B cell (primary cell): ENCODE measurements at places on chromosomes 16 and 17.

- DNase-seq = no peak
- H3K36me3 ChIP-seq = no peaks in the 10 kb centered on the region
- H3K4me1 ChIP-seq = peaks cover 24% of the 10 kb centered on the region
Observed at GRCh38 chr17:64443086-64443760, 5.7 kb upstream of the MILR1 start.

GRCh38 chr17:7440834-7441195 lies 1.5 kb downstream of the FGF11 start:
- H3K4me1 ChIP-seq = peaks cover 64% of the 10 kb centered on the region
- no peaks in the 10 kb centered on the region for H3K27me3 ChIP-seq
- H3K27ac ChIP-seq = no peak overlapping the region
- H3K4me3 ChIP-seq = no peak overlapping the region
- DNase-seq = peak; percentile 41

GRCh38 chr17:62714016-62714777 lies 86.7 kb downstream of the MRC2 start:
- no peaks in the 10 kb centered on the region for H3K27me3 ChIP-seq
- no peak overlapping the region for H3K27ac ChIP-seq
- H3K36me3 ChIP-seq = no peaks in the 10 kb centered on the region
- no peak overlapping the region for H3K4me3 ChIP-seq

GRCh38 chr16:22035153-22035552 lies 27.2 kb downstream of the MOSMO start:
- peak; percentile 19 for DNase-seq
- H3K27me3 ChIP-seq = no peaks in the 10 kb centered on the region

DNA sequence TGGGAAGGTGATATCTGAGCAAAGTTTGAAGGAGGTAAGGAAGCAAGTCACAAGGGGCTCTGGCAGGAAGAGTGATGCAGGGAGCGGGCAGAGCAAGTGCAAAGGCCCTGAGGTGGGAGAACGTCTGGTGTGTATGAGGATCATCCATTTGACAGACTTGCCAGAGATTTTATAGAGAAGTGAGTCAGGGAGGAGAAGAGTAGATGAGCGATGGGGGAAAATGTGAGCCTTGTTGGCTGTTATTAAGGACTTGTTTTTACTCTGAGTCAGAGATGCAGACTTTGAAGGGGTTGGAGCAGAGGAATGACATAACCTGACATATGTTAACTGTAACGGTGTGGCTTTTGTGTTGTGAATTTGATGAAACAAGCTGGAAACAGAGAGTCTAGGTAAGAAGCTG lies 3.5 kb upstream of the CLEC10A start:
- no peak for DNase-seq
- H3K4me3 ChIP-seq = no peak overlapping the region
- no peaks in the 10 kb centered on the region for H3K36me3 ChIP-seq

DNA sequence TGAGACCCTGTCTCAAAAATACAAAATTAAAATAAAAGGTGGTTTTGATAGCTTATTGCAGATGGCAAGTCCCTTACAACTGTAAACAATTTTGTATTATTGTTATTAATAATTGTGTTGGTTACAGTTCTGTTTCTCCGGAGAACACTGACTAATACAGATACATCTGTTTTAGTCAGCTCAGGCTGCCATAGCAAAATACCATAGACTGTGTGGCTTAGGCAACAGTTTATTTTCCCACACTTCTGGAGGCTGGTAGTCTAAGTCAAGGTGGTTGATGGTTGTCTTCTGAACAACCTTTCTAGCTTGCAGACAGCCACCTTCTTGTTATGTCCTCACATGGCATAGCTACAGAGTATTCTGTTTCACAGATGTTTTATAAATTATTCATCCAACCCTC lies 14.2 kb upstream of the IL21R start:
- H3K36me3 ChIP-seq = no peaks in the 10 kb centered on the region
- peaks cover 27% of the 10 kb centered on the region for H3K4me1 ChIP-seq
- H3K4me3 ChIP-seq = no peak overlapping the region
- no peak for DNase-seq
- no peaks in the 10 kb centered on the region for H3K27me3 ChIP-seq
- no peak overlapping the region for H3K27ac ChIP-seq

DNA sequence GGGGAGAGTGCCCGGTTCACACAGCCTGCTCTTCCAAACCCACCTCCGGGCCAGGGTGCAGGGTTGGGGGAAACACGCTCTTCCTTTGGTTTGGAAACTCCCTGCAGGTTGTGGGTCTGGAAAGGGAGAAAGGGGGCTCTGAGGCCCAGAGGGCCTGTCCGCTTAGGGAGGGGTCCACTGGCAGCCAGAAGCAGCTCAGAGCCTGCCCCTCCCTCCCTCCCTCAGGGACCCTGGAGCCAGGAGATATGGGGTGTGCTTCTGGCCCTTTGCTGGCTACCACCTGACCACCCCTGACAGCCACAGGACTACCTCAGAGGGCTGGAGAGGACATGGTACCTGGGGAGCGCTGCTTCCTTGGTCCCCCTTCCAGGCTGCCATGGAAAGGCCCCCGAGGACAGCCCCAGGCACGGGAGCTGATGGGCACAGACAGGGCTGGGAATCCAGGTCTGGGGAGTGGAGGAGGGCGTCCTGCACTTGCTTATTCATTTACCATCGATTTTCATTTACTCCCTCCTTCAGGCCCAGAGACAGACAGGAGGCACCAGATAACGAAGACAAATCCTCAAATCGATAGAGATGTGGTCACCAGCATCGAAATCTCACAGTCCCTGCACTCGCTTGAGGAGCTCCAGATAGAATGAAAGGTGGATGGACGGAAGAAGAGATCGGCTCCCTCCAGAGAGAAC lies 48.4 kb upstream of the DOC2B start:
- H3K27ac ChIP-seq = no peak overlapping the region
- no peaks in the 10 kb centered on the region for H3K27me3 ChIP-seq
- DNase-seq = no peak
- H3K4me1 ChIP-seq = no peaks in the 10 kb centered on the region

- H3K27me3 ChIP-seq = no peaks in the 10 kb centered on the region
- peaks cover 11% of the 10 kb centered on the region for H3K4me1 ChIP-seq
- H3K36me3 ChIP-seq = no peaks in the 10 kb centered on the region
- H3K4me3 ChIP-seq = no peak overlapping the region
Observed at GRCh38 chr17:3772764-3773163, 28.2 kb downstream of the ITGAE start.

DNA sequence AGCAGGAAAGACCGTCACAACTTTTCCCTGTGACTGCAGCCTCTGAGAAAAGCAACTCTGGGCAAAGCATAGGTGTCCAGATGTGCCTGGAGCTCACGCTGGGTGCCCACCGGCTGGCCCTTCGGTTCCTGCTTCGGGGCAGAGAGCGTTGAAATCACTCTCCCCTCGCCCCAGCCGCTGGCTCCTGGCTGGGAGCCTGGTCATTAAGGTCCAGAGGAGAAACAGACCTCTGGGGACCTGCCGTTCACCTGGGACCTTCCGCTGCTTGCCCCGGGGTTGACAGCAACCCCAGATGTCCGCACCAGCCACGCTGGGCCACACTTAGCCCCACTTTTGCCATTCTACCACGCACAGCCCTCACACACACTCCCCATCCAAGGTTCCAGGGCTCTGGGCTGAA lies 13.1 kb downstream of the MRM3 start:
- H3K4me3 ChIP-seq = no peak overlapping the region
- no peaks in the 10 kb centered on the region for H3K27me3 ChIP-seq
- no peak for DNase-seq

- DNase-seq = no peak
- no peaks in the 10 kb centered on the region for H3K27me3 ChIP-seq
- no peak overlapping the region for H3K27ac ChIP-seq
- no peak overlapping the region for H3K4me3 ChIP-seq
- H3K4me1 ChIP-seq = no peaks in the 10 kb centered on the region
Observed at GRCh38 chr16:87541147-87541871, 48.5 kb upstream of the ZCCHC14 start.

DNA sequence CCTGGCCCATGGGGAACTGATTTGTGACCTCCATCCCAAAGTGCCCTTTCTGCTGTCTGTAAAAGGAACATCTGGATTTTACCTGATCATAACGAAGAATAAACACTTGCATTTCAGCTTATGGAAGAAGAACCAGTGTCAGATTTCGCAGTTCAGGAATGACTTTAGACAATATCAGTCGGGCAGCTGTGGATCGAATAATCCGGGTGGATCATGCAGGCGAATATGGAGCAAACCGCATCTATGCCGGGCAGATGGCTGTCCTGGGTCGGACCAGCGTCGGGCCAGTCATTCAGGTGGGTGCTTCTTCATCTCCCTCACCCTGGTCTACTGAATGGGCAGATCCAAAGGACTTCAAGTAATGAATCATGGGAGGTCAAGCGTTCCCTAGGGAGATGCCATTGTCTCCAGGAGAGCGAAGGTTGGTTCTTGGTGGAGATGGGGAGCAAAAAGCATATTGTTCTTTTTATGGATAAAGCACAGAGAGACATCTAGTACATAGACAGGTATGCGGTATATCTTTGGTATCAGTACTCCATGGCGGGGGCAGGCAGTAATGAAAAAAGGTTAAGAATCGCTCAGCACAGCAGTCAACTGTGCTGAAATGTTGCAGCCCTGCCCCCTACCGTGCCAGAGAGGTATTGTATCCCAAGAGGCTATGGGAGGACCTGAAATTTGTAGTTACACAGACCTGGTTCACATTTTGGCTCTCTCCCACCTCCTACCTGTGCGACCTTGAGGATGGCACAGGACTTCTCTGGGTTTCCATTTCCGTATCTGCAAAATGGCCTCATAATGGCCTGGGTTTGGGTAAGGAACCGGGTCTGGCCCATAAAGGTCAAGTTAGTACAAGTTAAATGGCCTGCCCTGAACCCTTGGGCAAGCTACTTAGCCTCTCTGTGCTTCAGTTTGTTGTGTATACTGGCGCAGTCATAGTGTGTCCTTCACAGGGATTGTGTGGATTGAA lies 4.7 kb downstream of the COQ7 start:
- peaks cover 17% of the 10 kb centered on the region for H3K36me3 ChIP-seq
- H3K27ac ChIP-seq = no peak overlapping the region
- H3K4me1 ChIP-seq = peaks cover 8% of the 10 kb centered on the region
- no peak overlapping the region for H3K4me3 ChIP-seq
- peak; percentile 65 for DNase-seq
- no peaks in the 10 kb centered on the region for H3K27me3 ChIP-seq

DNA sequence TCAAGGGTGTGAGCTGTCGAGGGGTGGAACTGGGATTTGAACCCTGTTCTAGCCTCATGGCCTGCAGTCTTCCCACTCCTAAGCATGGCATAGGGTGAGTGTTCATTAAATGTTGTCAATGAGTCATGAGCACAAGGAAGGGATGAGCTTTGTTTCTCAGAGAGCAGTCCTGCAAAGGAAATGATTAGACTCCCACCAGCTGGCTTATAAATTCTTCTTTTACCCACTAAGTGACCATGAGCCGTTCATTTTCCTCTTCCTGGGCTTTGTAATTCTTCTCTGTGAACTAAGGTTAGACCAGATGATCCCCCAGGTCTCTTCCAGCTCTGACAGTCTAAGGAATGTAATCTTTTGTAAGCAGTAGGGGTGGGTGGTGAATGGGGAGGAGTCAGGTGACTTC lies 47.9 kb upstream of the HNF1B start:
- H3K36me3 ChIP-seq = no peaks in the 10 kb centered on the region
- no peak overlapping the region for H3K27ac ChIP-seq
- H3K4me3 ChIP-seq = no peak overlapping the region
- no peak for DNase-seq
- no peaks in the 10 kb centered on the region for H3K4me1 ChIP-seq

DNA sequence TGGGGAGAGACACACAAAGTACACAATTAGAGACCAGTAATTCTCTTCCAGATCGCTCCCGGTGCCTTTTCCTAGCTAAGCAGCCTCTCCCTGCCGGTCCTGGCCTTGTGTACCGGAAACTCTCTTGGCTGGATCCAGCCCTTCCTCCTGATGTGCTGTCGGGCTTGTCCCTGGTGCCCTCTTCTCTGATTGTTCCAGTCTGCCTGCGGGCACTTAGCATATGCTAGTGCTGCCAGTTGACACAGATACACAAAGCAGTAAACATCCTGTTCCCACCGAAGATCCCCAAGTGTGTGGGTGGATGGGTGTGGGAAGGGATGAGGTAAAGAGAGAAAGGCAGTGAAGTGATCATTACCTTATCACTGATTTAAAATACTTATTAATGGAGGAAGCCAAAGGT lies 9.7 kb downstream of the HS3ST3B1 start:
- no peak overlapping the region for H3K4me3 ChIP-seq
- H3K27me3 ChIP-seq = peaks cover 21% of the 10 kb centered on the region
- H3K36me3 ChIP-seq = no peaks in the 10 kb centered on the region
- peaks cover 12% of the 10 kb centered on the region for H3K4me1 ChIP-seq
- no peak overlapping the region for H3K27ac ChIP-seq
- no peak for DNase-seq

GRCh38 chr17:9434642-9435057 lies 141.0 kb downstream of the STX8 start:
- H3K36me3 ChIP-seq = peaks cover 1% of the 10 kb centered on the region
- DNase-seq = no peak
- no peak overlapping the region for H3K27ac ChIP-seq
- H3K4me1 ChIP-seq = peaks cover 15% of the 10 kb centered on the region
- H3K27me3 ChIP-seq = no peaks in the 10 kb centered on the region

- H3K36me3 ChIP-seq = no peaks in the 10 kb centered on the region
- H3K4me1 ChIP-seq = no peaks in the 10 kb centered on the region
- DNase-seq = no peak
- H3K27me3 ChIP-seq = no peaks in the 10 kb centered on the region
Observed at GRCh38 chr17:13582776-13583547, 18.8 kb downstream of the HS3ST3A1 start.

GRCh38 chr16:56675685-56676210 lies 6.1 kb downstream of the MT1H start:
- peaks cover 10% of the 10 kb centered on the region for H3K4me1 ChIP-seq
- H3K27ac ChIP-seq = no peak overlapping the region
- no peaks in the 10 kb centered on the region for H3K27me3 ChIP-seq

DNA sequence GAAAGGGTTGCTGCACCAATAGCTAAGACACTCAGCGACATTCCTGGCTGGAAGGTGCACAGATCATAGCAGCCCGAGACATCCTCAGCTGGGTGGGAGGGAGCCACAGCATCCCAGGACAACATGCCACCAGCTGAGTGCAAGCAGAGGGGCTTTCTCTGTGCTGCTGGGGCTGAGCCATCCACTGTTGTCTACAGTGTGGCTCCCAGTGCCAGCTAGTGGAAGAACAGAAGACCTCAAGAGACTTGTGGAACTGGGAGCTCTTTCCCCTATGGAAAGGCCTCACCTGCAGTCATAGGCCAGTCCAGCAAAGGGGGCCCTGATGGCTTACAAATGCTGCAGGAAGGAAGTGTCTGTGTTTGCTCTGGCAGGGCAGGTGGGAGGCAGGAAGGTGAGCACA lies 131.0 kb downstream of the C16orf78 start:
- H3K27me3 ChIP-seq = peaks cover 6% of the 10 kb centered on the region
- H3K27ac ChIP-seq = no peak overlapping the region
- no peaks in the 10 kb centered on the region for H3K36me3 ChIP-seq
- H3K4me1 ChIP-seq = peaks cover 16% of the 10 kb centered on the region
- no peak for DNase-seq
